ENCODE measurements at places on chromosomes 11 and 22. TPM values are rescaled to one million over a fixed set of nuclear protein-coding genes. Genes with fewer than 3 reads are reported as not detected.
A peak's percentile ranks its signal among the peaks of the same experiment; 100 is the strongest.

DNA sequence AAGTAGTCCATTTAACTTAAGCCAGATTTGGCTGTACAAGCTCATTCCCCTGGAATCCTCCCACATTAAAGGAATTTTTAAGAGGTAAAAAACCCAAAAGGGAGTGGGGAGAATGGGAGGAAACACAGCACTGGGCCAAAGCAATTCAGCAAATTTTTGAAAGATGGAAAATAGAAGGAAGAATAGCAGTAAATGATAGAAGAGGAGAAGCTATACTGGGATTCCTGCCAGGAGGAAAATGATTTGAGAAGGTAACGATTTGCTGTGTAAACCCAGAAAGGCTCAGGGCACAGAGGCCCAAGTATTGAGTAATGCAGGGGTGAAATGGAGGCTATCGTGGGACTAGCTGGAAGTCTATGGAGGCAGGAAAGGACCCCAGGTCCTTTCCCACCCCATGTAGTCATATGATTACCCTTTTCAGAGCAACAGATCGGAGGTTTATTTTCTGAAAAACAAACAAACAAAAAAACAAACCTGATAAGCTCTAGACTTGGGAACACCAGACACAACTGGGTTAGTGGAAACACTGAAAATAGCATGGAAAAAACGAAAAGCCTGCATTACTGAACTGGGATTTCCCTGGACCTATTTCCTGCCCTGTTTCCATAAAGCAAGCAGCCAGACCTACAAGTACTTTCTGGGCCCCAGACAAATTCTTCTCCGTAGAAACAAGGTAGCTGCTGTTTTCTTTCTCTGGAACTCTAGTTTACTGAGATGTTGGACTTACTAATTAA is 140.0 kb downstream of the SWAP70 start:
- H3K27ac ChIP-seq: no peak overlapping the region
- no peak overlapping the region for H3K4me3 ChIP-seq
- no peaks in the 10 kb centered on the region for H3K27me3 ChIP-seq
- no peak for DNase-seq
- H3K4me1 ChIP-seq: no peaks in the 10 kb centered on the region

DNA sequence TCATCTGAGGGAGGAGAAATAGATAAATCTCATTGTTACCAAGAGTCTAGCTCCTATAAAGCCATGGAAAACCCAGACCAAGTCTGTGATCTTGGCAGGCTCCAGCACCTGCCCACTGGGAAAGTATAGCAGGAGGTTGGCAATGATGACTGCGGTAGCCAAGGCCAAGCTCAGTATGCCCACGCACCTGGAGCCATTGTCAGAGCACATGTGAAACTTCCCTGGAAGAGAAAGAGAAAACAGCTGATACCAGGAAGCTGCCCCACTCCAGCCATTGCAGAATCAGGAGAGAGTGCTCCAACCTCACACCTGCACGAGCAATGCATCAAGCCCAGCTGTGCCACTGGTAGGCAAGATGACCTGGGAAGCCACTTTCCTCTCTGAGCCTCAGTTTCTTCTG is 62.2 kb upstream of the HEPHL1 start:
- no peaks in the 10 kb centered on the region for H3K27me3 ChIP-seq
- H3K4me3 ChIP-seq: no peak overlapping the region
- DNase-seq: no peak
- H3K4me1 ChIP-seq: no peaks in the 10 kb centered on the region
- H3K36me3 ChIP-seq: no peaks in the 10 kb centered on the region

- H3K4me3 ChIP-seq: no peak overlapping the region
- H3K36me3 ChIP-seq: no peaks in the 10 kb centered on the region
- DNase-seq: no peak
- H3K27me3 ChIP-seq: no peaks in the 10 kb centered on the region
- H3K4me1 ChIP-seq: no peaks in the 10 kb centered on the region
Measured at GRCh38 chr11:126628790-126629621, 273.5 kb downstream of the ST3GAL4 start.

The KIAA1671 gene
- total RNA-seq: 0.02 TPM

GRCh38 chr22:50169774-50170341 is 673 bp upstream of the PANX2 start:
- H3K27me3 ChIP-seq: no peaks in the 10 kb centered on the region
- H3K4me3 ChIP-seq: peak overlapping the region; percentile 33

DNA sequence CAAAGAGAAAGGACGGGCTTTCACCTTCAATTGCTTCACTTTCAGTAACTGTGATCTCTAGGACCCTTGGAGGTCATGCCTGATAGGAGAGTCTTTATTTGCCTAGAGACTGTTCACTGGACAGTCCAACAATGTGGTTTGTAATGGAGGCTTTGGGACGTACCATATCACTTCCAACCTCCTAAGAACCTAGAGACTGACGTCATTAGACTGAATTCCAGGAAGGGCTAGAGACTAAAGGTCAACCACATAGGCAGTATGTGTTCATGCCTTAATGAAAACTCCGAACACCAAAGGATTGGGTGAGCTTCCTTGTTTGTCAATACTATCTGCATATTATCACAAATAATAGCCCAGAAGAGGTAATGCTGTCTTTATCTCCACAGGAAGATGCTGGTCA is 53.7 kb upstream of the CNTN5 start:
- H3K4me1 ChIP-seq: no peaks in the 10 kb centered on the region
- DNase-seq: no peak
- H3K36me3 ChIP-seq: no peaks in the 10 kb centered on the region
- H3K27me3 ChIP-seq: no peaks in the 10 kb centered on the region

The POLR2L gene
- 39.0 TPM for total RNA-seq

The SPI1 gene
- 98.3 TPM for total RNA-seq

GRCh38 chr11:74749127-74749964 is 697 bp downstream of the RNF169 start:
- peaks cover 19% of the 10 kb centered on the region for H3K4me1 ChIP-seq
- H3K4me3 ChIP-seq: peak overlapping the region; percentile 81
- no peaks in the 10 kb centered on the region for H3K36me3 ChIP-seq
- peak; percentile 77 for DNase-seq
- H3K27me3 ChIP-seq: no peaks in the 10 kb centered on the region

GRCh38 chr11:11667056-11667455 is 45.3 kb upstream of the GALNT18 start:
- no peaks in the 10 kb centered on the region for H3K4me1 ChIP-seq
- H3K27me3 ChIP-seq: no peaks in the 10 kb centered on the region
- no peak for DNase-seq
- H3K4me3 ChIP-seq: no peak overlapping the region
- H3K27ac ChIP-seq: no peak overlapping the region
- H3K36me3 ChIP-seq: no peaks in the 10 kb centered on the region

The PRODH gene
- total RNA-seq: not detected

The SDF2L1 gene
- total RNA-seq: 15.2 TPM

DNA sequence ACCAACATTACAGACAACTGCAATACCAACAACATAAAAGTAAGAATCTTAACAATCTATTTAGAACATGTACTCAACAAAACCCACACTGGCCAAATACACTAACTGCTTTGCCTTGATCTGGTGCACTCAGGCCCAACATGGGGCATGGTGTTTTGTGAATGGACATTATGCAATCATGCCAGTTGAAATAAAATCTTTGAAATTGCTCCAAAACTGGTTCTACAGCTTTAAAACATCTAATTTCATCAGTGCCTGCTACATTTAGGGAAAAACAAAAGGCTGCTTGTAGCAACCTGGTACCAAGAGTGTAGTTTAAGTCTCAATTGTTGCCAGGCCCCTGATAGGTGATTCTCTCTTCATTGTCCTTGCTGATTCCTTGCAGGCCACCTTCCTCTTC is 3.3 kb upstream of the CTR9 start:
- H3K4me1 ChIP-seq: peaks cover 21% of the 10 kb centered on the region
- H3K27ac ChIP-seq: no peak overlapping the region
- DNase-seq: no peak
- H3K36me3 ChIP-seq: peaks cover under 1% of the 10 kb centered on the region
- H3K27me3 ChIP-seq: no peaks in the 10 kb centered on the region

GRCh38 chr11:133518702-133519264 is 13.5 kb downstream of the OPCML start:
- no peak overlapping the region for H3K4me3 ChIP-seq
- DNase-seq: no peak
- no peak overlapping the region for H3K27ac ChIP-seq
- no peaks in the 10 kb centered on the region for H3K27me3 ChIP-seq
- H3K4me1 ChIP-seq: no peaks in the 10 kb centered on the region

- no peak overlapping the region for H3K27ac ChIP-seq
- peaks cover 15% of the 10 kb centered on the region for H3K4me1 ChIP-seq
- H3K4me3 ChIP-seq: no peak overlapping the region
- no peaks in the 10 kb centered on the region for H3K27me3 ChIP-seq
Measured at GRCh38 chr22:46031965-46032851, 55.2 kb upstream of the WNT7B start.

The SCGB1C1 gene
- not detected for total RNA-seq

The TMPRSS4 gene
- total RNA-seq: not detected

DNA sequence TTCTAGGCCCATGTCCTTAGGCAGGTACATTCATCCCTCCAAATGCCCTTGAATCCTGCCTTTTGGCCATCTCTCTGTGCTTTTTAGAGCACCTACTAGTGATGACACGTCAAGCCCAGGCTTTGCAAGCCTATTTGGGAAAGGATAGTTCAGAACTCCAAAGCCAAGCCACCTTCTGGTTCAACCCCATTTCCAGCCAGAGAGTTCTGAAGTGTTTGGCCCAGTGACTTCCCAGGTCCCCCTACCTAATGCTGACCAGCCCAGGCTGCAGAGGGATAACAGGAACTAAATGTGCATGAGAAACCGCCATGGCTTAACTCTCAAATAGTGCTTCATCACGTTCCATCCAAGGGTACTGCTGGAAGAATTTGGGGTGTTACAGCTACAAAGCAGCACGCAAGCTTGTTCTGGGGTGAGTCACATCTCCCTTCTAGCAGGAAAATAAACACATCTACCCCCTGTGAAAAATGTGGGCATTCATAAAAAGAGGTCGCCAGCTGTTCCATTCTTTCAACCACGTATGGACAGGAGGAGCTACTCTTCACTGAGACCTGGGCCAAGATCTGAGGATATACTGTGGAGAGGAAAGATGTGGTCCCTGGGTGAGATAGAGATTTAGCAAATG is 2.0 kb upstream of the FXYD6 start:
- no peaks in the 10 kb centered on the region for H3K36me3 ChIP-seq
- H3K27ac ChIP-seq: no peak overlapping the region
- no peak overlapping the region for H3K4me3 ChIP-seq
- H3K27me3 ChIP-seq: peaks cover 31% of the 10 kb centered on the region
- DNase-seq: no peak

DNA sequence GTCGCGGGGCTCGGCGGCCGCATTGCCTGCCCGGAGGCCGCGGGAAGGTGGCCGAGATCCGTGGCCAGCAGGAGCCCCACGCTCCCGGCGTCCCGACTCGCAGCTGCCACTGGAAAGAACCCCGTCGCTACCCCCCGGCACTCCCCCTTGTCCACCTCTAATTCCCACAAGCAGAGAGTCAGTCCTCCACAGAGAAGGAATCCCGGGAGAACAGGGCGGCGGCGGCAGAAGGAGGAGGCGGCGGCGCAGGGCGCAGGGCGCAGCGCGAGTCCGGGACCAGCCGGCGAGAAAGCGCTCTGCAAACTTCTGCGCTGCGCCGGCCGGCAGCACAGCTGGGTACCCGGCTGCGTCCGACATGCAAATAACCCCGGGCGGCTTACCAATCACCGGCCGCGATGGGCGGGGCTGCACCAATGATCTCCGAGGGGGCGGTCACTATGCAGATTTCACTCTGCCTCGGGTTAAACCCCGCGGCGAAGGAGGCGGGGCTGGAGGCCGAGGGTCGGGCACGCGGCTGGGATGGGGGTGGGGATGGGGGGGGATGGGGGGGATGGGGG is at the start of gene ABTB2:
Gene ABTB2, minus strand, starts transcription at position 310 of the 557 bp plus-strand sequence.
- DNase-seq: peak; percentile 96
- peak within 1 kb of the TSS; percentile 43 for H3K27ac ChIP-seq
- peaks cover 44% of the 10 kb centered on the region for H3K27me3 ChIP-seq
- peak within 1 kb of the TSS; percentile 70 for H3K4me3 ChIP-seq

GRCh38 chr11:30914143-30914762 is 328.1 kb upstream of the MPPED2 start:
- no peak overlapping the region for H3K27ac ChIP-seq
- H3K36me3 ChIP-seq: no peaks in the 10 kb centered on the region
- peaks cover 7% of the 10 kb centered on the region for H3K27me3 ChIP-seq
- DNase-seq: peak; percentile 4
- no peak overlapping the region for H3K4me3 ChIP-seq

The DGAT2 gene
- 6.5 TPM for total RNA-seq

The VSIG2 gene
- total RNA-seq: not detected

DNA sequence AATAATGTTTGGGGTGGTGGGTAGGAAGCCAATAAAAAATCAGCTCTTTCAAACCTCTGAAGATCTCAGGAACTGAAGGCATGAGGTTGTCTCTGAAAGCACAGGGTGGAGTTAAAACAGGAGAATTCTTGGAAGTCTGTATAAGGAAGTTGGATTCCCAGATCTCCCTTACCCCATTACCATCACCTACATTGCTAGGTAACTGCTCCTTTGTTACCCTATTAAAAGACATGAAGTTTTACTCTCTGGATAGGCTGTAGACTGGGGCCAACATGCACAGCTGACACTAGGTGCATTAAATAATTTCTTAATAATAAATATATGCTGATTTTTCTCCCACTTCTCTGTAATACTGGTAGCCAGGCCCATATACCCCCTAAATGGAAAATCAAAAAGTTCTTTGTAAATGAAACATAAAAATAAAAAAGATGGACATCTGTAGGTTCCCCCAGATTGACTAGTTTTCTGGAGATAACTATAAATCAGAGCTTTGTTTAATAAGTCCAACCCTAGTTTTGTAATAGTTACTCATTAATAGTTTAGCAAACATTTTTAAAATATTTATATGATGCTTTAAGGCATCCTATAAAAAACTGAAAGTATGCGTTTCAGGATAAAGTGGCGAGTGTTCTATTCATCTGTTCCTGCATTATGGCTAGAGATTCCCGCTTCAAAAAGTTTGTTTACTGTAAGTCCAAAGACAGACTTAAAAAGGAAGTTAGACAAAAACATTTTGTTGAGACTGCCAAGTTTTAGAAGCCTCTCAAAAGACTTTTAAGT is 63.8 kb downstream of the KIF18A start:
- no peak overlapping the region for H3K4me3 ChIP-seq
- no peaks in the 10 kb centered on the region for H3K36me3 ChIP-seq
- no peaks in the 10 kb centered on the region for H3K4me1 ChIP-seq
- no peak for DNase-seq

- H3K4me1 ChIP-seq: peaks cover 17% of the 10 kb centered on the region
- H3K4me3 ChIP-seq: no peak overlapping the region
- peak overlapping the region; percentile 42 for H3K27ac ChIP-seq
- H3K36me3 ChIP-seq: no peaks in the 10 kb centered on the region
Measured at GRCh38 chr11:25981998-25982397, 349.9 kb upstream of the ANO3 start.

- H3K27me3 ChIP-seq: no peaks in the 10 kb centered on the region
- H3K4me1 ChIP-seq: no peaks in the 10 kb centered on the region
- H3K4me3 ChIP-seq: no peak overlapping the region
- DNase-seq: no peak
Measured at GRCh38 chr22:29194184-29194583, 11.5 kb upstream of the EMID1 start.

All from B cell (primary cell).